Right forelimb (tissue), 1 donor: ENCODE measurements at places on chromosomes 7 and 10.

GRCh38 chr10:12504628-12505027, 155.3 kb downstream of the CAMK1D start:
- no peak for DNase-seq

GRCh38 chr10:71817831-71818655, 33.0 kb downstream of the PSAP start:
- no peak for DNase-seq

- DNase-seq: no peak
These were observed 70.6 kb upstream of the ZMIZ2 start for GRCh38 chr7:44678101-44678470.

- no peak for DNase-seq
These were observed 917.0 kb downstream of the CNTNAP2 start for GRCh38 chr7:147033641-147034040.

DNA sequence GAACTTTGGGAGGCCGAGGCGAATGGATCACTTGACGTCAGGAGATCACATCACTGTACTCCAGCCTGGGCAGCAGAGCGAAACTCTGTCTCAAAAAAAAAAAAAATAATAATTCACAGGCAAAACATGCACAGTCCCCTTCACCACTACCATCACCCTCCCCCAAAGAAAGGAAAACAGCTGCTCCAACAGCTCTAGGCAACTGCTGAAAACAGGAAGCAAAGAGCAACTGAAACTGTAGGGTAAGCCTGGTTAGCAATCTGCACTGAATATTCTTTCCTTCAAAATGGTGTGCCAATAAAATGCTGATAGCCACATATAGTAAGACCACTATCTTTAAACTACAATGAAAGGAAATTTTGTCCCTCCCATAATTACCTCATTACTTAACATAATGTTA, 11.8 kb downstream of the NT5C2 start:
- no peak for DNase-seq

DNA sequence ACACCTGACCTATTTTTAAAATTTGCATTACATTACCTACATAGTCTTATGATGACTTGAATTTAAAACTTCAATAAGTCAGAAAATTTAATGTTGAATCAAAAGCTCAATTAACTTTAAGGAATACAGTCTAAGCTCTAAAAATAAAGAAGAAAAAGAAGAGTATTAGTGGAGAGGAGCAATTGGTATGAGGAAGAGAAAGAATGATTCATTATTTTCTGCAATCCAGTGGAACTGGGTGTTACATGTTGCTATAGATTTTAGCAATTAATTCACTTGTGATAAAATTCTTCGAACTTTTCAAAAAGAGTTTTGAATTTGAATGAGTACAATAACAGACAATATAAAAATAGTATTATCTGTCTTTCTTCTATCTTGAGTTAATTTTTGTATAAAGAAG, 158.9 kb upstream of the POT1 start:
- no peak for DNase-seq

GRCh38 chr10:69710008-69710888, 80.2 kb downstream of the FAM241B start:
- DNase-seq: no peak

GRCh38 chr10:98563811-98564210, 117.1 kb upstream of the HPS1 start:
- no peak for DNase-seq

DNA sequence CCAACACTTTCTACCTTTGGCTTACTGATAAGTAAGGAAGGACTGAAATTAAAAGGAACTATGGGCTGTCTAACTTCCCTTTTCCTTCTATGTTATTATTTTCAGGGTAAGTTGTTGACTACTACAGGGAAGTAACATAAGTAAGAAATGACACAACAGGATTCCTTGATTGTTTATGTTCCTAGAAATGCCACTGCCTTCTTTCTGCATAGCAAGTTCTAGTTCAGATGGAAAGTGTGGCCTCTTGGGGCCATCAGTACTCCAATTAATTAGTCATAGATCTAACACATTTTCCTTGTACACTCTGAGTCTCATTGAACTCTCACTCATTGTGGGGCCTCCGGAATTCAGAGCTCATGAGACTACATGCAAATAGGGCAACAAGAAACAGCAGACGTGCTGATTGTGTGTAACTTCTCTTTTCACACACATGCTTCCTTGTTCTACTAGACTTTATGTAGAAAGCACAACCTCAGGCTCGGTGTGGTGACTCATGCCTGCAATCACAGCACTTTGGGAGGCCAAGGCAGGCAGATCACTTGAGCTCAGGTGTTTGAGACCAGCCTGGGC, 35.3 kb upstream of the HIBADH start:
- DNase-seq: no peak

- no peak for DNase-seq
These were observed 51.7 kb upstream of the PODXL start for GRCh38 chr7:131608116-131608500.

- no peak for DNase-seq
These were observed 86.3 kb upstream of the MKLN1 start for GRCh38 chr7:131241386-131241785.

DNA sequence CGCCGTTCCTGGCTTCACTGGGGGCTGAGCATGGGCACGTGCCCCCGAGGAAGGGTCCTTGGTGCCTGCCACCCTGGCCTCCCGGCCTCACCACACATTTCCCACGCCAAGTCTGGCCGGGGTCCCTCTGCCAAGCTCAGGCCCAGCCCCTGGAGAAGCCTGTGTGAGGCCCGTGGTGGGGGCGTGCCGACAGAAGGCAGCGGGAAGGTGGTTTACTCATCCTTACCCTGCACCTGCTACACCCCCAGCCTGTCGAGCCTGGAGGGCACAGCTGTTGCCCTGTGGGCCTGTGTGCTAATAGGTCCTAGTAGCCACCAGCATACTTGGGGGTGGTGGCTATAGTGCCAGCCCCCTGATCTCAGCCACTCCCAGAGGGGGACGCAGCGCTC, 46.7 kb downstream of the NKX6-2 start:
- DNase-seq: no peak

GRCh38 chr7:4271716-4272015, 410.4 kb upstream of the FOXK1 start:
- DNase-seq: no peak

GRCh38 chr7:80918399-80918798, 452 bp downstream of the SEMA3C start:
- no peak for DNase-seq

GRCh38 chr10:129467359-129468064, 471 bp downstream of the MGMT start:
- DNase-seq: peak; percentile 70

GRCh38 chr7:11835260-11835659, 3.3 kb upstream of the THSD7A start:
- no peak for DNase-seq

- DNase-seq: no peak
These were observed 35.8 kb downstream of the GBF1 start for GRCh38 chr10:102281102-102281487.

- DNase-seq: no peak
These were observed 137.9 kb downstream of the GLI3 start for GRCh38 chr7:42099066-42099465.

DNA sequence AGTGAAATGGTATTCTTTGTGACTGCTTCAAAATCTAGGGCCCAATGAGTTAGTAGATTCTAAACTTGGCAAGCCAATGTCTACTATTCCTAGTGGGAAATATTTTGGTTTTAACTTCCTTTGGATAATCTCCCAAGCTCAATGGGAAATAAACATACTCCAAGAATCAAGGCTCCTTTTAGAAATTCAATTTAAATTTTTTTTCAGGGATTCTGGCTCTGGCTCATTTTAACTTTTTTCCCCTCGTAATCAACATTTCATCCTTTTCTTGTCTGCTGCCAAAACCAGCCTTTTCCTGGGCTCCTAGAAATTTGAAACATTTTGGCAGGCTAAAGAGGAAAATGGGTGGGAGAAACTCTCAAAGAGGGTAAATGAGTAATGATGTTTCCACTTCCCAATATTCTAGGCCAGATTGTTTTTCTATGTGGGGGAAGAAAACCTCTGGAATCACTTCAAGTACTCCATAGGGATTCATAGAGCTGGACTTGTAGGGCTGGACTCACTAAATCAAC, 85.6 kb upstream of the AGR3 start:
- DNase-seq: no peak

- DNase-seq: no peak
These were observed 12.7 kb upstream of the TTYH3 start for GRCh38 chr7:2619116-2619515.

DNA sequence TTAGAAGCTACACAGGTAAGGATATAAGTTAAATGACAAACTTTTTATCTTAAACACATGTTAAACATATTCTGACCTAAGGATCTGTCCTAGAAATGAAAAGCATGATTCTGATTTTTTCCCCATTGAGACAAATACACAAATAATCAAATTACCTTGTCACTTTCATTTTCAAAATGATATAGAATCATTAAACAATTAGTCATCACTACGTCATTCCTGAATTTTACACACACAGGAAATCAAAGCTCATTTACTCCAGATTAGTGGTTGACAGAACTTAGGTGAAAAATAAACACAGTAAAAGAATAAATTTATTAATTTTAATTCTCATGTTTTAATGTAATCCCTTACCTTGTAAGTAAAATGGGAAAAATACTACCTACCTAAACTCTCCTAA, 89.0 kb downstream of the AASS start:
- no peak for DNase-seq

DNA sequence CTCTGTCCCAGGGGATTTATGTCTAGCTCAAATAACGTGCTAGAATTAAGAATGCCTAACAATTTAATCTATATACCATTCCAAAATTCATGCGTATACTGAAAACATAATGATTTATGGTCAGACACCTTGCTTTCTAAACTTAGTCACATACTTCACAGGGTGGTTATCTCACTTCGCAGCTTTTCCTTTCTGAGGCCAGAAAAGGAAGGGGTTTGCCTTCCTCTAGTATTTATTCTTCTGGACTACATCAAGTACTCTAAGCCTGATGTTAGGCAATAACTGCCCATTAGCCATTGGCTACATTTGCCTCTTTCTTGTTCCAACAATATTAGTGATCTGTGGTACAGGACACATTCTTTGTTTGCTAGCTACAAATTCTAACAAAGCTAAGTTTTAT, 72.6 kb upstream of the FHIP2A start:
- DNase-seq: no peak

DNA sequence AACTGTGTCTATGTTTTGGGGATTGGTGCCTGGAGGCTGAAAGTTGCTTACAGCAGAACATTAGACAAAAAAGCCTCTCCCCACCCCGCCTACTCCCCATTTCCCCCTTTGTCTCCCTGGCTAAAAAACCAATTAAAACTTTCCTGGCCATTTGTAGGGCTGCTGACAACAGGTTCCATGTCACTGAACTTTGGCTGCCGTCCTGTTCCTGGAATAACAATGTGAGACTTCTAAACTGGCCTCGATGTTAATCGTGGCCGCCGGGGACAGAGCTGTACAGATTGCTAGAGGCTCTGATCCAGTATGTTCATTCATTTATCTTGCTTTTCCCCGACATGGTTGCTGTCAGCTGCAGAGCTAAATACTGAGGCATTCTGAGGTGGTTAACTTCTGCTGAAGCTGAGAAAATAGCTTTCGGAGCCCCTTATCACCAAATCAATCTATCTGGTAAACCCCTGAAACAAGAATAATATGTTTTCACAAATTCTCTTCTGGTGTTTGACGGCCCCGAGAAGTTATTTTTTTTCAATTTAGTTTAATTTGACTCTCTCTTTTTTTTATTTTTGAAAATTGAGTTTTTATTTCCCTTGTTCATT, 271.6 kb downstream of the GFRA1 start:
- peak; percentile 68 for DNase-seq

GRCh38 chr10:122519144-122519543, 41.4 kb upstream of the DMBT1 start:
- no peak for DNase-seq

DNA sequence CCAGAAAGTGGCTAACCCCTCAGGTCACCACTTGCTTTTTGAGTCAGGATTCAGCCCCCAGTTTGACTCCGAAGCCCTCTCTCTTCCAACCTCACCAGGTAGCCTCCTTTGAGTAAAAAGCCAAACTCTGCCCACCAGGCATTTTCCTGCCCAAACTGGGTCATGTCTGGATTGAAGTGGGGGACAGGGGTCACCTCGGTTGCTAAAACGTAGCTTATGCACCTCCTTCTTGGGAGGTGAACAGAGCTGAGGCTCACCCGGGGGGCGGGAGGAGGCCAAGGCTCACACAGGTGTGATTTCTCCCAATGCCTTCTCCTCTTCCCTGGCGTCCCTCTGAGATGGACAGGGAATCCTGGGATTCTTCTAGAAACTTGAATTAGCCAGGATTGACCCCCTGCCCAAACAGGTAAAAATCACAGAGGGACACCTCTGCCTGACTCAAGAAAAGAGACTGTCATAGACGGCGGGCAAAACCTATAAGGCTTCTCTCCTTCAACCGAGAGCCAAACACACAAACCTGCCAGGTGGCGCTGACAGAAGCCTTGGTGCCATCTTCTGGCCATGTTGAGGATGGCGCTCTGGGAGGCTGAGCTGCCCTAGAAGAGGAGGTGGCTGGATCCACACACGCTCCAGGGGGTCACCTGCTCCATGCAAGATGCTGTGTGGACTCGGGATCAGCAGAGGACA, 51.6 kb downstream of the PRLHR start:
- no peak for DNase-seq

DNA sequence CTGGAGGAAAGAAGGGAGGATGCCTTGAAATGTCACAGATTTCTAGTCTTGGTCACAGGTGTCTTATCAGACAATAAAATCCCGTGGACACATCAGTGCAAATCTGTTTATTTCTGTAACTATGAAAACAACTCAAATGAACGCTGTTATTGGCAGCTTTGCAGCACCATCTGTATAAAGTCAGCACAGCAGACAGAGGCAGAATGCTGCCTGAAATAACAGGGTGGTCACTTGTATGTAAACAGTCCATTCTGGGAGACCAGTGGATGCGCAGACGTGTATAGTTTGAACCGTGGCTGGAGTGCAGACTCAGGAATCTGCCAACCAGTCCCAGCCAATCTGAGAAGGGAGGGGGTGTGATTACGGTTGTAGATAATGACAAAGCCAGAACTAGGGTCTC, 54.8 kb downstream of the SEC23IP start:
- DNase-seq: no peak

DNA sequence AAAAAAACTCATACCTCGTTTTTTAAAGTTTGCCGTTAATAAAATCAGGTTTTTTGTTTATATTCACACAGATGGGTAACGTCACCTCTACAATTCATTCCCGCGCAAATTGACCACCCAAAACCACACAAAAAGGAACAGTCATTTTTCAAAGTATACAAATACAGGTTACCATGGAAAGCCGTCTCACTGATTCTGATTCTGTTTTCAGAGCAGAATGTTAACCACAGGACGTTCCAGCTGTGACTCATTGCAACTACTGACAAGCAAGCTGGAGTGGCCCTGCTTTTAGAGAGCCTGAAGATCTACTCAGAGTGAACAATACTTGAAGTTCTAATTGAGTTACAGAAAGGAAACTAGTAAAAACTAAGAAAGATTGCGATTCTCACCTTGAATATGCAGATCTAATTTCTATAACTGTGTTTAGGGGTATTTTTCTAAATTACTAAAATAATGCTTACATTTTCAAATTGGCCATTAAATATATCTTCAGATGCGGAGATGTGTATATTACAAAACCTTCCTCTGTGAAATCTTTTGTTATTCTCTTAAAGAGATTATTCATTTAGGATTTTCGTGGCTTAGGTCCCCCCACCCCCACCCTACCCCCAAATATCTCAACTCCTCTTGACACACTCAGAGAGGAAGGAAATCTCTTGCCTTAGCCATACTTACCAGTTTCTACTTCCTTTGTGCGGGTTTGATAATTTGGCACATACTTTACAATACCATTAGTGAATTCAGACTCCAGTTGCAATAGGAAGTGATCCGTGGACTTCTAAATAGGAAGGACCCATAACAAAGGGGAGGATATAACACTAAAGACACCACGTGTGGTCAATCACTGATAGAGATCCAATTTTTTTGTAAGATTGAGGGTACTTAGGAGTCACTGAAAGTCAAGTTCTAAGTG, 106.0 kb downstream of the CUBN start:
- DNase-seq: no peak
